ENCODE measurements at places on chromosomes 2 and 18.
A peak's percentile ranks its signal among the peaks of the same experiment; 100 is the strongest.

DNA sequence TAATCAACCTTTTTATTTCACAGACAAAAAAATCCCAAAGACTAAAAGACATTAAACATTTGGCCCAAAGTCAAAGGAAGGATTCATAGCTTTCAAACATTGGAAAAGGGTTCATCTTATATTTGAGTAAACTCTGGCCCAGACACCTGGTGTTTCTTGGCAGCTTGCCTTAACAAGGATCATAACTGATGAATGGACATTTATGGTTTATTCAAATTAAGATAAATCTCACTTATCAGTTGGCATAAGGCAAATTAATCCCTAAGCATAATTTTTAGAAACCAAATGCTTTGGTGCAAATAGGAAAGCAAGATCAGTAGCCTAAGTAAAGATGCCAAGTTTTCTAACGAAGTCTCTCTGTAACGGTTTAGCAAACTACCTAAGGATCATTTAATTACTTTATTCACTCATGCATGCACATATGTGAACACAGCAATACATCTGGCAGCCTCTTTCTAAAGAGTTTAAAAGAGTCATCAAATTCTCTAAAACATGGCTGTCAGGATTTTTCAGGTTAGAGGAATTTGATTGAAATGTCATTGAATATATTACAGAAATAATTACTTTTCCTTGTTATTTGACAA lies 323.4 kb upstream of the RBMS1 start:
- DNase-seq: peak; percentile 53

- no peak for DNase-seq
Measured at GRCh38 chr18:69002233-69002632, 204.4 kb downstream of the CCDC102B start.

- DNase-seq: no peak
Measured at GRCh38 chr2:226995625-226996041, 159.8 kb downstream of the RHBDD1 start.

- no peak for DNase-seq
Measured at GRCh38 chr18:26875040-26875654, 9.6 kb upstream of the AQP4 start.

DNA sequence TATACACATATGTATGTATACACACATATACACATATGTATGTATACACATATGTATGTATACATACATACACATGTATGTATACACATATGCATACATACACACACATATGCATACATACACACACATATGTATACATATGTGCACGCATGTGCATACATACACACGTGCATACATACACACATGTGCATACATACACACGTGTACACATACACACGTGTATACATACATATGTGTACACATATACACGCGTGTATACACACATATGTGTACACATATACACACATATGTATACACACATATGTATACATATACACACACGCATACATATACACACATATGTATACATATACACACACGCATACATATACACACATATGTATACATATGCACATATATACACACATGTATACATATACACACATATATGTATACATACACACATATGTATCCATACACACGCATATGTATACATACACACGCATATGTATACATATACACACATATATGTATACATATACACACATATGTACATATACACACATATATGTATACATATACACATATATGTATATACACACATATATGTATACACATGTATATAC lies 21.5 kb downstream of the NABP1 start:
- no peak for DNase-seq

- DNase-seq: no peak
Measured at GRCh38 chr2:20455076-20455587, 8.3 kb downstream of the RHOB start.

GRCh38 chr2:191038241-191038725 lies 24.3 kb upstream of the STAT1 start:
- DNase-seq: no peak

- DNase-seq: peak; percentile 48
Measured at GRCh38 chr2:146414456-146414855, 1430.4 kb upstream of the ACVR2A start.

Data from NCI-H526 treated with DMSO at 0.1 percent for 48 hours (cell line).